RPMI8226 (cell line): ENCODE measurements at places on chromosomes 6 and 20.

DNA sequence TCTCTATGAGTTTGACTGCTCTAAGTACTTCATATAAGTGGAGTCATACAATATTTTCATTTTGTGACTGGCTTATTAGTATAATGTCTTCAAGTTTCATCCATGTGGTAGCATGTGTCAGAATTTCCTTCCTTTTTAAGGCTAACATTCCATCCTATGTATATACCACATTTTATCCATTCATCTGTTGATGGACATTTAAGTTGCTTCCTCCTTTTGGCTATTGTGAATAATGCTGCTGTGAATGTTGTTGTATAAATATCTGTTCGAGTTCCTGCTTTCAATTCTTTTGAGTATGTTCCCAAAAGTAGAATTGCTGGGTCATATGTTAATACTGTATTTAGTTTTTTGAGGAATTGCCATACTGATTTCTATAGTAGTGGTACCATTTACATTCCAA, 79.5 kb downstream of the PTPRA start:
- DNase-seq: no peak

GRCh38 chr20:8930726-8931125, 138.2 kb upstream of the PLCB4 start:
- DNase-seq: no peak

DNA sequence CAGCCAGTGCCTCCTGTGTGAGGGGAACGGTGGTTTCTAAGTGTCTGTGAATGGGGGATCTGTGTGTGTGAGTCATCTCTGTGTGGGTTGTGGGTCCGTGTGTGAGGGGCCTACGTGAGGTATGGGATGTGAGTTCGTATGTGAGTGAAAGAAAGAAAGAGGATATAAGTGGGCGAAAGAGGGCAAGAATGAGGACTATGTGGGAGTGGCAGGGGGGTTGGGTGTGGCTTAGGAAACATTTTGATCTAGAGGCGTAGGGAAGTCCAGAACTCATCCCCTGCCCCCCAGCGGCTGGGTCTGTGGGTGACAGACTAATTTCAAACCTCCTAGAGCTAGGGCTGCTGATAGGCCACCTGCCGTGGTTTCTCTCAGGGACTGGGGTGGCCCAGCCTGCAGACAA, 35.5 kb downstream of the DHX35 start:
- DNase-seq: no peak

GRCh38 chr6:24376871-24377270, 19.0 kb upstream of the DCDC2 start:
- no peak for DNase-seq

DNA sequence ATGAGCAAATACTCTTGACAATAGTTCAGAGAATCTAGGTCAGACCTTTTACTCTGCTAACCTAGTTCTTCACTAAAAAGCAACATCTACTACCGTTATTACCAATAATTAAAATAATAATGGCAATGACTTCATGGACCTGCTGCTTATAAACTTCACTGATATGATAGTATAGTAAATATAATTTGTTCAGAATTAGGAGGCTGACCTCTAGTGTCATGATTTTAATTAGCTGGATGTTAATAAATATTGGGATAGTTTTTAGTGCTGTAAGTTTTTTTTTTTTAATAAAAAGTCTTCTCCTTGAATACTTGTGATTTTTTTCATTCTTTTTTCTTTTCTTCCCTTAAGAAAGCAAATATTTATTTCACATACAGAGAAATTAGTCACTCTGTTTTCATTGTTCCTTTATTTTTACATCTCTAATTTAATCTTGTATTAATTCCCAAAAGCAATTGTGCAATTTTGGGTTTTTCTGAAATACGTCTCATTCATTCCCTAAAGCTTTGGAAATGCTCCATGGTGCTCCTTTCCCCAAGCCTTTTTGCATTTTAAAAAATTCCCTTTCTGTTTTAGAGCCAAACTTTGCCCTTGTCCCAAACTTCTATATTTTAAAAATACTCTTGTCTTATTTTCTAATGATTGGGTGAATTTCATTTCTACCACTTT, 46.6 kb upstream of the UST start:
- no peak for DNase-seq

DNA sequence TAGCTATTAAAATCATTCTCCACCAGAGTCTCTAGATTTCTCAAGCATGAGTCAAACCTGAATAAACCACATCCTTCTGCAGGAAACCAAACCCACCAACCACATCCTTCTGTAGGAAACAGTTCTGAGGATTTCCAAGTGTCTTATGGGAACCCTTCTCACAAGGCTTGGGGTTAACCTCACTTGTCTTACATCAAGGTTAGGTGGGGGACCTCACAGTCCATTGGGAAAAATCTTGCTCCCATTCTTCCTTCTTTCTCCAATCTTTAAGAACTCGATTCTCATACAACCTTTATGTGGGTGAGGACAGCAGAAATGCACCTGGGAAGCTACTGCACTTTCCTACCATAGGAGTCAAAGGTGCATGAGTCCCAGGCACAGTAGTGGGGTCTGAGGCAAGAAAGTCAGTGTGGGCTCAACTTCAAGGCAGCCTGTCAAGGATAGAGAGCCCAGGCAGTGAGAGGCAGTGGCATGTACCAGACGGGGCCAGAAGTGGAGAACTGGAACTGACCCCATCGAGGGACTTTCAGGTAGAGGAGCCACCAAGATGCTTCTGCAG, 114.5 kb downstream of the SLC22A3 start:
- no peak for DNase-seq

DNA sequence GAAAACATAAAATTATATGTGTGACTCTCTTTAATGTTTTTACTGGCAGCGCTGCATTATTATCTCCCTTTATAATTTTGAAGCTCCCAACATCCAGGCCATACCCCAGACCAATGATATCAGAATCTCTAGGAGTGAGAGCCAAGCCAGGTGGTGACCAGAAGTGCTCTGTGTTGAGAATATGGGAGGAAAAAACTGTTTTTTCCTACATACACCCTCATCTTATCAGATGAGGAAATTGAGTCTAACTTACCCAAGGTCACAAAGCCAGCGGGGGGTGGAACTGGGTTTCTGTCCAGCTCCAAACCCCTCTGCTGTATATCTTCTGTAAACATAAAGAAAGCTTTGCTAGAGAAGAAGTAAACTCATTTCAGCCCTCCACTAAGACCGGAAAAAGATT, 42.5 kb downstream of the LY86 start:
- DNase-seq: no peak

DNA sequence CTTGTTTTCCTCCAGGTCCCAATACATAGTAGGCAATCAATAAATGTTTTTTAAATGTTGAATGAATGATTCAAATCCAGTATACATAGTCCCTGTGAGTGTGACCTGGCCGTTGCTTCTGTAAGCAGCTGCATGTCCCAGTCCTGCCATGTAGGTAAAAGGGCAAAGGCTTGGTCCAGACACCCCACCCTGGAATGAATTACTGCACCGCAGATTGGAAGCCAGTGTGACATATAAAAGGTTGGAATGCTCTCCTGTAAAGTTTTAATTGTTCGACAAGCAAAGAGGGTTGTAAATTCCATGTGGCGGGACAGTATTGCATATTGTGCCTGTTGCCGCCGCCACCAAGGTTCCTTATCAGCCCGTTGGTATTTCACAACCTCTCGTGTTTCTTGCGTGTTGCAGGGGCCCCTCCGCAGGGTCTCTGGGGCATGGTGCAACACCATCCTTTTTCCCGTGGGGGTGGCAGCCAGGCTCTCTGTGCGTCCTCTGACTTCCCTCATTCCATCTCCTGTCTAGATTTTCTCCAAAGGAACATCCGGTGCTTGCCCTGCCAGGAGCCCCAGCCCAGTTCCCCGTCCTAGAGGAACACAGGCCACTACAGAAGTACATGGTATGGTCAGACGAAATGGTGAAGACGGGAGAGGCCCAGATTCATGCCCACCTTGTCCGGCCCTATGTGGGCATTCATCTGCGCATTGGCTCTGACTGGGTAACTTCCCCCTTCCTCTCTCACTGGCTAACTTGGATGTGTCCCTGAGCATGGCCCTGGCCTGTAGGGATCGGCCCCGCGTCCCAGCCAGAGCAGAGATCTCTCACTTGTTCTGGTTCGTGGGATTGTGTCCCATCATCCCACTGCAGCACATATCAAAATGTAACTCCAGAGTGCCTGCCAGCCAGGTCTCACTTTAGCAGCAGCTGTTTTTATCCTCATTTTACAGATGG, 20.3 kb downstream of the POFUT1 start:
- no peak for DNase-seq

DNA sequence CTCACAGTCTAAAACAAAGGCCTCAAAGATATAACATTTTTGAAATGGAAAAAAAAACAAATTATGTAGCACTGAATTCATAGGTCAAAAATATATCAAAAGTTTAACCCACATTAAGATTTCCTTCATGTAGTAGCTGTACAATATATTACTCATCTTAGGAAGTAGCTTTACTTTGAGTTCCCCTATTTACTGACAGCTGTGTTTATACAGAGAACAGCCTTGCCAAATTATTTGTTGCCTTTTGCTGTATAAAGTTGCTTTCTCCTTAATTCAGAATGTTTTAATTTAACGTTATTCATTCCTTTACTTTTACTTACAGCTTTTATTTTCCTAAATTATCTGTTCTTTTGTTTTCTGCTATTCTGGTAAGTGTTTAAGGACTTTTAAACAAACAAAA, 181.0 kb downstream of the COL12A1 start:
- no peak for DNase-seq

GRCh38 chr20:56453352-56453751, 15.1 kb upstream of the RTF2 start:
- peak; percentile 8 for DNase-seq

DNA sequence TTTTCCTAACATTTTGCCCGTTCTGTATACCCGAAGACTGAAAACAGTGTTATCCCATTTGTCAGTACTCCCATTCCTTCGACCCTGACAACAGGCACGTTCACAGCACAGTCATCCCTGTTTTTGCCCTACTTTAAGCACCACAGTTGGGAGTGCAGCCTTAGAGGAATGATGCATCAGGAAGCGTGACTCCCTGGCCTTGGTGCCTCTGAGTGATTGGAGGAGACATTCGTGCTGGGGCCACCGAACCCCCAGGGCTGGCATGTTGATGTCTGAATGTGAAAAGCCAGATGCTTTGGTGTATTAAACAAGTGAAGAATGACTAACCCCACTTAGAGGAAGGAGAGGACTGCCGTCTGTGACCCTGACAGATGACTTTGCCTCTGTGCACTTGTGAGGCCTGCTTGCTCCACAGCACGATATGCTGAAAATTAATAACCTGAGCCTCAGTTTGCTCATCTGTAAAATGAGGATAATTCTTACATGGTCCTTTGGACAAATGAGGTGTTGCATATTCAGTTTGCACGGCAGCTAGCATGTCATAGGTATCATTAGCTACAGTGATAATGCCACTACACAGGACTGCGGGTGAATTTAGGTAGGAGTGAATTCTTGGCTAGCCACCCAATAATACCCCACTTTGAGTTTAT, 36.0 kb downstream of the STK35 start:
- DNase-seq: no peak

- DNase-seq: no peak
Measured at GRCh38 chr20:58043236-58044140, 185.0 kb downstream of the ANKRD60 start.

DNA sequence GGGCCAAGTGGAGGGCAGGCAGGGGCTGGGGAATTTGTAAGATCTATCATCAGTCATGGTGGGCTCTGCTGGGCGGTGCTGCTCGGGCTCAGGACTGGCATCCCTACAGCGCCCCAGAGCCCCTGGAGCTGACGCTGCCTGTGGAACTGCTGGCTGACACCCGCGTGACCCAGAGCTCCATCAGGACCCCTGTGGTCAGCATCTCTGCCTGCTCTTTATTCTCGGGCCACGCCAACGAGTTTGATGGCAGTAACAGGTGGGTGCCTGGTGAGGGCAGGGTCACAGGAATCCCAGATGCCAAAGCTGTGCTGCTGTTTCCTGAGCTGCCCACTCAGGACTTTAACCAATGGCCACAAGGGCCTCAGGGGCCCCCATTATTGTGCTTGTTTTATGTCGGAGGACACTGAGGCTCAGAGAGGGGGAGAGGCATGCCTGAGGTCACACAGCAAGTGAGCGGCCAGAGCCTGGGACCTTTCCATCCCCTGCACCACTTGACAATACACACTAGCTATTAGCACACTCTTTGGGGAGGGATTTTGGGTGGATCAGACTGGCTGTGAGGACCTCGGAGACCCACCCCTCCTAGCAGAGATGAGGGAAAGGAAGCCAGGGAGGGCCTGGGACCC, 6.3 kb downstream of the BPIFB2 start:
- no peak for DNase-seq

DNA sequence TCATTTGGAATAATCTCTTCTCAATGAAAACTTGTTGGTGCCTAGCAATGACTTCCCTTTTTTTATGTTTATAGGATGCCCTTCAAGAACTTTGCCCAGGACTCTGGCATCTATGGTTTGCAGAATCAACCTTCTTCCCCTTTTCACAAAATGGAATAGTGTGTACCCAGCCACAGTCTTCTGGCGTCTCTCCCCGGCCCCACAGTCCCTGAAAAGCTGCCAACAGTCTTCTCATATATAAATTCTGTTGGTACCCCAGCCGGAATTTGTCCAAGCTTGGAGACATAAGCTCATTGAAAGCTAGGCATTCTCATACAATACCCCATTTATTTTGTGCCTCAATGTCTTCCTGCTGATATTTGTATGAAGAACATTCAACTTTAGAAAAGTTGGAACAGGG, 26.4 kb upstream of the MCM3 start:
- peak; percentile 58 for DNase-seq

DNA sequence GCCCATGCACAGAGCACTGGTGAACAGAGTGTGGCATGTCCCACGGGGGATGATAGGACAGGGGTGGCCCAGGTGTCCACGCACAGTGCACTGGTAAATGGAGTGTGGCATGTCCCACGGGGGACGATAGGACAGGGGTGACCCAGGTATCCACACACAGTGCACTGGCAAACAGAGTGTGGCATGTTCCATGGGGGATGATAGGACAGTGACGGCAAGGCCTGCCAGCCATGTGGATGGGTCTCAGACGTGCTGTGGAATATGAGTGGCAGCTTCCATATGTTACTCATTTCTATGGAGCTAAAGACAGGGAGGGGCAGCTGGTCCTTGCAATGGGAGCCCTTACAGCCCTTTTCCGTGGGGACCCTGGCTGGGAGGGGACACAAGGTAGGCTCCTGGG, 168.7 kb downstream of the CDH4 start:
- DNase-seq: no peak

- DNase-seq: no peak
Measured at GRCh38 chr6:104017410-104018381, 842.0 kb downstream of the HACE1 start.

GRCh38 chr6:45448417-45449389, 71.0 kb upstream of the SUPT3H start:
- DNase-seq: no peak

DNA sequence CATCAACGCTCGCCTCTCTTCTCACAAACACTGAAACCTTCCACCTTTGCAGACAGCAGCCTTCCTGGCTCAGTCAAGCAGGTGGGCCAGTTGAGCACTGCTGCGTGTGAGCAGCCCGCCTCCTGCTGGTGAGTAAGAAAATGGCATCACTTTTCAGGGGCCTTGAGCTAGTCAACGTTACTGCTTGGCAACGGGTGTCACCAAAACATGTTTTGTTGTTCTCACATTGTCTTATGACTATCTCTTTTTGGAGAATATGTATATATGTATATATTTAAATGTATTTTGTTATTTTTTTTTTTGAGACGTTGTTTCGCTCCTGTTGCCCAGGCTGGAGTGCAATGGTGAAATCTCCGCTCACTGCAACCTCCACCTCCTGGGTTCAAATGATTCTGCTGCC, 97.0 kb upstream of the AGPAT4 start:
- DNase-seq: peak; percentile 76

GRCh38 chr6:20302168-20302567, 89.9 kb upstream of the MBOAT1 start:
- DNase-seq: no peak
